NCI-H82 (cell line): ENCODE measurements at places on chromosomes 3 and 15.

DNA sequence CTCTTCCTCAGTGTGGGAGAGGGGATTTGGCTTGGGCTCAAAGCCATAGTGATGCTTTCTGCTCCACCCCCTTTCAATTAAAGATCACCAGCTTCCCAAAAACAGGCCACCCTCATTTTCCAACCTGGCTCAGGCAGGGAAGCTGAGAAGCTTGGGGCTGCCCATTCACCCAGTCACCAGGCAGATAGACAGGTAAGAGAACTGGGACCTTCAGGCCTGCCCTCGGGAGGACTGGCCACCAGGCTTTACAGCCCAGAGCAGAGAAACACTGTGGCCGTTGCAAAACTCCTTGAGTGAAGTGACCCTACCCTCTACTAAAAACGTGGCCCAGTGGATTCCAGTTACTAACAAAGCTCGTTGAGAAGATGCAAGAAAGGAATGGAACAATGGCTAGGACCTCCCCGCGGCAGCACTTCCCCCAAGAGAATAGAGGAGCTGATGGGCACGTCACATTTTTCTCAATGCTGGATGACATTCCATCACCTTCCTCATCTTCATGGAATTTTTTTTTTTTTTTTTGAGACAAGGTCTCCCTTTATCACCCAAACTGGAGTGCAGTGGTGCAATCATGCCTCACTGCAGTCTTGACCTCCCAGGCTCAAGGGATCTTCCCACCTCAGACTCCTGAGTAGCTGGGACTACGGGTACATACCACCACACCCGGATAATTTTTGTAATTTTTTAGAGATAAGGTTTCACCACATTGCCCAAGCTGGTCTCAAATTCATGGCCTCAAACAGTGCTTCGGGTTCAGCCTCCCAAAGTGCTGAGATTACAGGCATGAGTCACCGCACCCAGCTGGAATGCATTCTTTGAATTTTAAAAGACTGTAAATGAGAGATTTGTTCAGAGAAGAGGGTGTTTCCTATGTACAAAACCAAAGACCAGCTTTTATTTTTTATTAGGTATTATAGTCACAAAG, 37.9 kb downstream of the LIPC start:
- no peak for DNase-seq

GRCh38 chr3:43010638-43011037, 31.5 kb downstream of the GASK1A start:
- peak; percentile 1 for DNase-seq

DNA sequence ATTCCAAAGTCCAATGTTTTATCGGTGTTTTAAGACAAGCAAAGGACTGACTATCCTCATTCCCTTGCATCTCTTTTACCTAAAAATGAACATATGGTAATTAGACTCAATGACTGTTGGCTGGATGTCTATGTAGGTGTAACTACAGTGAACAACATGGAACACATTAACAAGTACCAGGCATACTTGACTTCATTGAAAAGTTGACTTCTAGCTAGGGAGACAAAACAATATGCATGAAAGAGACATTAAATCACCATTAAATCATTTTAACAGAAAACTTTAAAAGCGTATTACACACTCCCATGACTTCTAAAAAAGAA, 34.3 kb upstream of the ANPEP start:
- no peak for DNase-seq

GRCh38 chr3:51354172-51354571, 30.9 kb upstream of the MANF start:
- DNase-seq, result no peak

DNA sequence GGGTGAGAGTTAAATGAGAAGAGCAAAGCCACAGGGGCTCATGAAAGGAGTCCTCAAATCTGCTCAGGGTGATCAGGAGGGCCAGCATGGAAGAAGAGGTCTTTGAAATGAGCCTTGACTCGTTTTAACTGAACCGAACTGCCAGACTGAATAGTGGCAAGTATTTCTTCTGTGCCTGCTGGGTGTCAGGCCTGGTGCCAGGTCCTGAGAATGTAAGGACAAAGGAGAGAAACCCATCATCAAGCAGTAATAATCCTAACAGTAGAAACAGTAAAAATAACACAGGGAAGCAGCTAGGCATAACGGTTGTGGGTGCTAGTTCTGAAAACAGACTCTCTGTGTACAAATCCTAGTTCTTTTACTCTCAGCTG, 40.4 kb upstream of the SMAD3 start:
- DNase-seq, result no peak

- DNase-seq, result peak; percentile 15
Observed at GRCh38 chr3:189204167-189204866, 32.5 kb downstream of the TPRG1 start.

- DNase-seq, result no peak
Observed at GRCh38 chr3:71694358-71694999, 30.7 kb downstream of the EIF4E3 start.

- DNase-seq, result peak; percentile 21
Observed at GRCh38 chr3:127383656-127384179, 95.9 kb upstream of the PRR20G start.

GRCh38 chr3:156317462-156318074, 197.2 kb downstream of the KCNAB1 start:
- no peak for DNase-seq

GRCh38 chr3:72571052-72571451, 277.2 kb downstream of the SHQ1 start:
- DNase-seq, result no peak

GRCh38 chr15:94269954-94270353, 38.6 kb downstream of the MCTP2 start:
- no peak for DNase-seq

DNA sequence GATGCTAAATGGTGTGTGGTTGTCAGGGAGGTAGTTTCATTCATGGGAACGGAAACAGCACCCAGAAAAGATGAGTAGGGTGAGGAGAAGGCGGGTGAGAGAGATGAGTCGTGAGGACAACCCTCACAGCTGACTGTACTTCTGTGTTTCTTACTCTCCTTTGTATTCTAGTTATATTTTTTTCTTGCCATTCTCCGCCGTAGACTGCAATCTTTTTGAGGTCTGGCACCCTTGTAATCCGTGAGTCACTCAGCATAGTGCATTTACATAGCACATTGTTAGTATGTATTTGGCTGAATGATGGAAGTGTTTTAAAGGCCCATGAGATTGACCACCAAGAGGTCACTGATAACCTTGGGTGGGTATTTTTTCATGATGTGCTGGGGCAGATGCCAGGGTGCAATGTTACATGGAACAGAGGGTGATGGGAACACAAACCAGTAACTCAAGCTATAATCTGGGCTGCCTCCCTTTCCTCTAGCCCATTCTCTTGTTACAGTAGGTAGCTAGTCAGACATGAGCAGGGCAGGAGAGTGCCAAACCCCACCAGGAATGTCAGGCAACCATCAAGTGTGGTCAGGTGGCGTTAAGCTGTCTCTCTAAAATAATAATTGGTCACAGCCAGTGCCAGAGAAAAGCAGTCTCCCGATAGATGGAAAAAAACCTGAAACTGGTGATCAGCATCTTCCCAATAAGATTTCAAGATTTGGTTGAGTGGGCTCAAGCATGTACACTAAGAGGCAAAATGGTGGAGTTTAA, 18.8 kb upstream of the DGKG start:
- DNase-seq, result no peak

GRCh38 chr3:150357923-150358607, 50.0 kb upstream of the TSC22D2 start:
- no peak for DNase-seq

GRCh38 chr3:118505784-118506183, 528.9 kb downstream of the IGSF11 start:
- no peak for DNase-seq

DNA sequence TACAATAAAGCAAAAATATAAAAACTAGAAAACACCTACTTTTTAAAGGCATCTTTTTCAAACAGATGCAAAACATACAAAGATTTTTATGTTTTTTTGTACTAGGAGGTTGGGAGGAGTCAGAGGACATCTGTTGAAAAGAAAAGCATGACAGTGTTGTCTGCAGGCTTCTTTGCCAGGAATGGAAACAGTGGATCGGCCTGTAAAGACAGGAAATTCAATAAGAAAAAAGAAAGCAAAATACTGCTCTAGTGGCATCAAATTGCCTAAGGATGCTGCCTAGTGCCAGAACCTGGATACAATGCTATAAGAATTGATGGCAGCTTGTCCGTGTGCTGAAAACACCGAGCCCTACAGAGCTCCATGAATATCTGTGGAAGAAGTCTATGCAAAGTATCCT, 69.9 kb downstream of the TBC1D5 start:
- no peak for DNase-seq

DNA sequence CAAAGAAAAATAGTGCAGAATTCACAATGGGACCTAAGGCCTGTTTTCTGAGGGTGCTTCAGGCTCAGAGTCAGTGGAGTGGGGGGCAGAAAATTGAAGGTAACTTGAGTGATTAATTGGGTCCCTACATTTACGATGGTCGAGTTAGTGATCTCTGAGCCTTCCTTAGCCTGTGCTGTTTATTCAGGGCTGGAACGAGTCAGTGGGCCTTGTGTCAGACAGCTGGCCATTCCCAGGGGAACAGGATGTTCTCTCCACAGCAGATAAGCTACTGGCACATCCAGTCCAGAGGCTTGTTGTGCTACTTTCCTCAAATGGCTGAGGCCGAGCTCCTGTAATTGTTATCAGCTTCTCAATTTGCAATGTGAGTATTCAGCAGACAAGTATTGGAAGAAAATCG, 29.2 kb upstream of the CNTN3 start:
- DNase-seq, result peak; percentile 96

- DNase-seq, result no peak
Observed at GRCh38 chr3:33834096-33834453, 35.6 kb downstream of the PDCD6IP start.

DNA sequence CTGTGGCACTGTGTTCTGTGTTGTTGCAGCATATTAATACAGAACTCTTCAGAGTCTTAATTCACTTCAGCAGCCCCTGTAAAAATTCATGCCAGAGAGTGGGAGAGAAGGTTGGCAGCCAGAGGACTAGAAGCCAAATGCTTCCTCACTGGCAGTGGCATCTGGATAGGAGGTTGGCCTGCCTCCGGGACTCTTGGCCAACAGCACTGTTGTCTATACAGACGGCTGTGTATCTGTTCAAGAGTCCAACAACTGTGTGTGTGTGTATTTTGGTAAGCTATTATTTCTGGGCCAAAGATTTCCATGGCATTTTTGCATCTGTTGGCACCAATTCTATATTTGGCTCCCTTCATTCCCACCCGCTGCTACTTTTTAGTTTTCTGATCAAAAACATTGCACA, 156.0 kb upstream of the SOX2 start:
- no peak for DNase-seq

GRCh38 chr3:52894756-52895155, 2.6 kb downstream of the STIMATE start:
- no peak for DNase-seq

GRCh38 chr15:63540449-63540848, 36.1 kb downstream of the USP3 start:
- peak; percentile 36 for DNase-seq

GRCh38 chr3:14371573-14372474, 30.6 kb upstream of the SLC6A6 start:
- peak; percentile 54 for DNase-seq

DNA sequence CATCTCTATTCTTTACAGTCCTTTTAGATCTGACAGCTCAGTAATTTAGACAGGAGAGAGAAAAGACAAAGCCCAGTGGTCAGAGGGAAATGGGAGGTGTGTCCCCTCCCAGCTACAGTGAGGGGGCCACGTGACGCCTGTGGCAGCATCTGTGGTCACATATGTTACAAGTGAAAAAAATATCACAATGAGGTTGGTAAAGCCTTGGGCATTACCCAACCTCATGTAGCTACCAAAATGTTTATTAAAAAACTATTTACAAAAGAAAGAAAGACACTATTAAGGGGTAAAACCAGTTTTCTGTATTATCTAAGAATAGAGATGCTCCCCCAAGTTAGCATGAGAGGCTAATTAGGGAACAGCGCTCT, 42.9 kb upstream of the PLCL2 start:
- DNase-seq, result no peak

- DNase-seq, result peak; percentile 82
Observed at GRCh38 chr3:32483772-32484171, 18.9 kb downstream of the CMTM6 start.

- no peak for DNase-seq
Observed at GRCh38 chr3:33196538-33196937, 22.1 kb downstream of the SUSD5 start.

DNA sequence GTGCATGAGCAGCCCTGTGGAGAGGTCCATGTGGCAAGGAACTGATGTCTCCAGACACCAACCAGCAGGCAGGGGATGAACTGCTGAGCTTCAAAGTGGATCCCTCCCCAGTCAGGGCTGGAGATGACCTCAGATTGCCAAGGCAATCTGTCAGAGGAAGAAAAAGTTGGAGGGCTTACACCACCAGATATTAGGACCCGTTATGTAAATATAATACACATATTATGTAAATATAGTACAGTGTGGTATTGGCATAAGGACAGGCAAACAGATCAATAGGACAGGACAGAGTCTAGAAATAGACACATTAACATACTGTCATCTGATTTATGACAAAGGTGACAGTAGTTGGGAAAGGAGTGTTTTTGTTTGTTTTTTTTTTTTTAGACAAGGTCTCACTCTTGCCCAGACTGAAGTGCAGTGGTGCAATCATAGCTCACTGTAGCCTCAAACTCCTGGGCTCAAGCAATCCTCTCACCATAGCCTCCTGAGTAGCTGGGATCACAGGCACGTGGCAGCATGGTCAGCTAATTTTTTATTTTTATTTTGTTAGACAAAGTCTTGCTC, 18.0 kb upstream of the RAB7A start:
- no peak for DNase-seq

DNA sequence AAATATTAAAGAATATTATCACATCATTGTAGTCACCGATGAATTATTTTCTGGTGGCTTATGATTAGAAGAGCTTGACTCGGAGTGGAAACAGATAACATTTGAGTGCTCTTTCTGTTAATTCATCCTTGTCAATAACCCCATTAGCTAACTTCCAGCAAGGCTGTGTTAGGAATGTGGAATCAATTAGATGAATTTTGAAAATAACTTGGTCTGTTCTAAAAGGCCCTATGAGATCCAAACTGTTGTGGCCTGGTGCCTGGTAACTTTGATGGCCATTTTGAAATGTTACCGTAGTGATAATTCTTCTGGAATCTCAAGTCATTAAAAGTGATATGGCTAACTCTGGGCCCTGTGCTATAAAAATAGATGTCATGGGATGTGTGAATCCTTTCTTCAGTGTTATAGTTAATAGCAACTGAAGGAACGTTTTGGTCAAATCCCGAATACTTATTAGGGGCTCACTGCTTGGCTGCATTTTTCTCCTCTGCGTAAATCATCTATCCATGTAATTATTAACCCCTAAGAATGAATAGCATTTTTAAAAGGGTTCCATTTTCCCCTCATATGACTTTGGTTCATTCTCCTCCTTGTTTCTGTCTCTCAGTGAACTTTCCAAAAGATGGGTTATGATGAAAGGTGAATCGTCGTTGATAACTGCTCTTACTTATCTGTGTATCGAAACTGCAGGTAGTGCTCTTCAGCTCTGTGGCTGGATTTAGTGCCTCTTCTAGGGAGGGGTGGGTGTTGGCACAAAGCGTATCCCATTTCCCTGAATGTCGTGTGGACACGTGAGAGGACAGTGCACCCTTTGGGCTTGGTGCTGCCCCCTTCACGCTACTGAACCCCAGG, 82.7 kb downstream of the IGF1R start:
- DNase-seq, result no peak

- no peak for DNase-seq
Observed at GRCh38 chr15:57897870-57898269, 167.6 kb downstream of the ALDH1A2 start.

- DNase-seq, result no peak
Observed at GRCh38 chr3:180073561-180073960, 36.8 kb upstream of the PEX5L start.
